ENCODE measurements at places on chromosomes 4 and X.

- no peak for DNase-seq
Measured at GRCh38 chr4:143819029-143819428, 86.3 kb downstream of the GYPE start.

DNA sequence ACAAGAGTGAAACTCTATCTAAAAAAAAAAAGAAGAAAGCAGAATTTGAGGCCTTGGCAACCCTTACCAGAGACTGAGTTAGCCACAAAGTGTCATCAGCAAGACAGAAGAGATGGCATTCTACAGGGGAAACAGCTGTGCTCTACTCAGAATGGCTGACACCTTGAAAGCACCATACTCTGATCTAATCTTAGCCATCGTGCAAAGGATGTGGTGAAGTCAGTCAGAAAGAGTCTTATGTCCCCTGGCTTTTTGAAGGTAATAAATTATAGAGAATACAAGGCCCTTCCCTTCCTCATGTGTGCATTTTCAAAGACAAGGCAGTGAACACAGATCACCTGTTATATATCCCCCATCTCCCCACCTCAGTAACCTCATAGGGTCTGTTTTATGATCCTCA is 13.2 kb downstream of the CLNK start:
- no peak for DNase-seq

GRCh38 chrX:129494887-129495286 is 28.4 kb downstream of the SMARCA1 start:
- no peak for DNase-seq

- no peak for DNase-seq
Measured at GRCh38 chr4:94504545-94504944, 52.8 kb downstream of the PDLIM5 start.

DNA sequence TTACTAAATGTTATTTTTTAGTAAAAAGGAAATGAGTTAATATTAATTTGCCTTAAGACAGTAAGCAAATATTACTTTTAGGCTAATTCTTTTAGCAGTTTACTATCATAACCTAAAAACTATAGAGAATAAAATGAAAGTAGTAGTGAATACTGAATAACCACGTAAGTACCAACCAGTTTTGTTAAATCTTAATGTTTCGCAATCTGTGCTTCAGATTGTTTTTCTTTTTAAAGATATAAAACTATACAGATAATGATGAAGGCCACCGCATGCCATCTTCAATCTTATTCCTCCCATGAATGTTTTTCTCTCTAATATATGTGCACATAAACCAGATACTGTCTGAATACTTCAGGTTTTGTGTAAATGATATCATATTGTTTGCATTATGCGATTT is 6.0 kb downstream of the RRH start:
- DNase-seq: no peak

GRCh38 chr4:42750856-42751255 is 94.0 kb upstream of the ATP8A1 start:
- no peak for DNase-seq

All from neural crest cell (in vitro differentiated cells).